Parietal lobe (tissue), 2 donors: ENCODE measurements at places on chromosomes 1 and 21. TPM values are rescaled to one million over a fixed set of nuclear protein-coding genes. Genes with fewer than 3 reads are reported as not detected.

FAM229A gene
- 5.0 TPM for total RNA-seq

CRB1 gene
- total RNA-seq = 58.2 TPM

LCE1A gene
- total RNA-seq = not detected

CFHR2 gene
- total RNA-seq = not detected

SLAMF7 gene
- total RNA-seq = not detected

IFI44L gene
- total RNA-seq = 8.5 TPM

OR2L8 gene
- 5.0 TPM for total RNA-seq
